Mesendoderm (in vitro differentiated cells): ENCODE measurements at places on chromosomes 7 and 10.

- peak; percentile 12 for DNase-seq
Measured at GRCh38 chr10:30493609-30494530, 59.9 kb downstream of the MAP3K8 start.

DNA sequence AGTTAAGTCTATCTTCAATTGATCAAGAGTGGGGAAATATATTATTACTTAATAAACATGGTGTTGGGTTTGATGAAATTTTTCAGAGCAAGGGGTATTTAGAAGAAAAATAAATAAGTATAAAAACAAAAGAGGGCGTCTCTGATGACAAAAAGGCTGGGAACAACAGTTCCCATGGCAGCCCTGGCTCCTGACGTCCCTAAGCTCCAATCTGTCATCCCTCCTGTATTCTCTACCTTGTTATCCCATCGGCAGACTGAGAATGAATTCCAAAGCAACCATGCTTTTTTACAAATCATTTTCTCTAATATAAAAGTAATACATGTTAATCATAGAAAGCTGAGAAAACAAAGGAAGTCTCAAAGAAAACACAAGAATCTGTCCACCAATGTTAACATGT, 55.5 kb downstream of the SORBS1 start:
- DNase-seq = no peak

DNA sequence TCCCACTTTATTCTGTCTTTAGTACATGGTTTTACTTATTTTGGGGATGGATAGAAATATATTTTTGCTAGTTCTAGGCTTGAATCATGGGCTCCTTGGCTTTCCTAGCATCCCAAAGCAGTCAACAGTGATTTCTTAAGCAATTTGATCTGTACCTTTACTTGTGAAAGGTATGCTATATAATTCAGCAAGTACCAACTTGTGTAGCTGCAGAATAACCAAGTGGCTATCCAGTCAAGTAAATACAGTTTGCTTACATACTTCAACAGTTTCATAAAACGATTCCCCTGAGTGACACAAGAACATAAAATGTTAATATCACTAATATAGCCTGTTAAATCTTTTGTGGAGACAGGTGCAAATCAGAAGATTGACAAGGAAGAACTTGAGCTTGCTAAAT, 67.2 kb downstream of the PODXL start:
- DNase-seq = no peak

- no peak for DNase-seq
Measured at GRCh38 chr7:17996442-17997223, 31.0 kb downstream of the PRPS1L1 start.

DNA sequence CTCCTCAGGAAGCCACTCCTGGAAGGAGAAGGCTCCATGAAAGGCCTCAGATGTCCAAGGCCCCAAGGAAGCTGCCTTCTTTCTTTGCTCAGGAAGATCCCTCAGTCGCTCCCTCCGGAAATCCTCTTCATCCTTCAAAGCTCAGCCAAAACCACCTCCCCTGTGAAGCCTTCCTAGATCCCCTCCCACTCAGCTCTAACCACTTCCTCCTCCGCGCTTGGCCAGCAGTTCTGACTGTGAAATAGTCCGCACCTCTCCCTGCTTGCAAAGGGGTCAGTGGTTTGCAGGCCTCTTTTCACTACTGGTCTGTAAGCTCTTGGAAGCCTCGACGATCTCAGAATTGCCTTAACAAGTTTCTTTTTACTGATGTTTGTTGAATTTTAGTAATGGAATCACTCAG, 23.9 kb downstream of the PYROXD2 start:
- no peak for DNase-seq

- DNase-seq = no peak
Measured at GRCh38 chr7:2979951-2980350, 63.7 kb downstream of the CARD11 start.

GRCh38 chr7:132877573-132877972, 204.3 kb downstream of the CHCHD3 start:
- peak; percentile 75 for DNase-seq

DNA sequence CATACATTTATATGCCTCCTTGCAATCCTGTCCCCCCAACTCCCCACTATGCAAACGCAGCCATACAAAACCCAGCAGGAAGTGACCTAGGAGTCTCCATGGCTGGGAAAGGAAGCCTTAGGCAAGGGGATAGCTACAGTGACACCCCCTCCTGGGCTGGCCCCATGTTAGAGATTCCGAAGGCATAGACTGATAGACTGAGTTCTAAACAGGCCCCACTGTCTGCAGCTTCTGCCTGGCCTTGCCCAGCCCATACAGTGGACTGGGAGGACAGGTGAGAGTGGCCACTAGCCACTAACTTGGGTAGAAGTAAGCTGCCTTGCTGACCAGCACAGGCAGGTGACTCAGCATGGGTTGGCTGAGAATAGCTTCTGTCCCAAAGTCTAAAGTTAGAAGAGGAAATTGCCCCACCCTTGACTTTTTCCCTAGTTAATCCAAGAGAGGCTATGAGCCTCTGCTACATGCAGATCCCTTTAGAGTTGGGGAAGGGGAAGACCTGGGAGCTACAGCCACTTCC, 106.3 kb downstream of the C10orf105 start:
- DNase-seq = no peak

DNA sequence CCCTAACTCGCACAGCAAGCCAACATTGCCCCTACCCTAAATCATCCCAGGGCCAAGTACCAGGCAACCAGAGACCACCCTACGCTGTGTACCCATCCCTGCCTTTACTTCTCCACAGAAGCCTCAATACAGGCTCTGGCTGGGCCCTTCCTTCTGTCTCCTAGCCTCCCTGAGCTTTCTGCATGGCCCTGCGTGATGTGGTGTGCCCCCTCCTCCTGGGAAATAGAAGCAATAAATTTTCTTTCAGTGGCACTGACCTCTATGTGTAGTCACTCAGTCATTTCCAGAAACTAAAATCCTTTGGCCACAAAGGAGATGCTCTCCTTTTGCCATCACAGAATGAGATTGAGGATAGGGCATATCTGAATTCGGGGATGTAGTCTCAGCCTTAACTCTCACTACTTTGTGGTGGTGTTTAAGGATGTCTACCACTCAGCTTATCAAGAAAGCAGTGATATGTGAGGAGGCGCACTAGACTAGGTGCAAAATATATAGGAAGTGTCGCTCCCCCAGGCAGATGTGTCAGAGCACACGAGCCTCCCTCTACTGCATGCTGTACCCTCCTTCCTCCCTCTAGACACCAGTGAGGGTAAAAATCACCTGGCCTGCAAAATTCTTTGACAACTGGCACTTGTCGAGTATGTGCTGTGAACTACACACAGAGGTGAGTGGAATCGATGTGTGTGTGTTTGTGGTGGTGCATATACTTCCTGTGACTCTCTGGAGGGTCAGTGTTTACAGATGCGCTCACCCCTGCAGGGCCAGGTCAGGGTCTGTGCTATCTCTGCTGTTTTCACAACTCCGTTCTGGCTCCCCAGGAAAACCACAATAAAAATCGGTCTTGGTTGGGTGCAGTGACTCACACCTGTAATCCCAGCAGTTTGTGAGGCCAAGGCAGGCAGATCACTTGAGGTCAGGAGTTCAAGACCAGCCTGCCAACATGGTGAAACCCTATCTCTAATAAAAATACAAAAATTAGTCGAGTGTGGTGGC, 825.9 kb upstream of the IGFBP3 start:
- peak; percentile 12 for DNase-seq

GRCh38 chr10:28425422-28425821, 107.5 kb upstream of the WAC start:
- no peak for DNase-seq

DNA sequence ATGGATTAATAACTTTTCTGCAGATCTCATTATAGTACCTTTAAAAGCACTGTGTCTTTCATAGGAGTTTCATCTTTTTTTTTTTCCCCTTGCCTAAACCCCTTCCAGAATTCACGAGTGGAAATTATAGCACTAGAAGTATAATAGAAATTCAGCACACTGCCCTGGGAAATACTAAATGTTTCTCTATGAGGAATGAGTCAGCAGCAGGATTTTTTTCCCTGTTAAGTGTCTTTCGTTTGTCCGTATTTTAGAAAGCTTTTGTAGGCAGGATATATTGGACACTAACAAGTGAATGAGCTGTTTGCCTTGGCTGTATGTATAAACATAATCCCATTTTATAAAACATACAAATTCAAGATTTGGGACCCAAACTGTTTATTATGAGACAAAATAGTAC, 105.8 kb downstream of the EXOC4 start:
- DNase-seq = no peak

- DNase-seq = no peak
Measured at GRCh38 chr10:112643600-112644264, 196.7 kb downstream of the VTI1A start.

GRCh38 chr10:91864099-91864498, 45.2 kb downstream of the FGFBP3 start:
- no peak for DNase-seq

GRCh38 chr7:134625550-134625949, 21.1 kb upstream of the BPGM start:
- no peak for DNase-seq

GRCh38 chr10:101273741-101274140, 44.5 kb upstream of the LBX1 start:
- DNase-seq = no peak

DNA sequence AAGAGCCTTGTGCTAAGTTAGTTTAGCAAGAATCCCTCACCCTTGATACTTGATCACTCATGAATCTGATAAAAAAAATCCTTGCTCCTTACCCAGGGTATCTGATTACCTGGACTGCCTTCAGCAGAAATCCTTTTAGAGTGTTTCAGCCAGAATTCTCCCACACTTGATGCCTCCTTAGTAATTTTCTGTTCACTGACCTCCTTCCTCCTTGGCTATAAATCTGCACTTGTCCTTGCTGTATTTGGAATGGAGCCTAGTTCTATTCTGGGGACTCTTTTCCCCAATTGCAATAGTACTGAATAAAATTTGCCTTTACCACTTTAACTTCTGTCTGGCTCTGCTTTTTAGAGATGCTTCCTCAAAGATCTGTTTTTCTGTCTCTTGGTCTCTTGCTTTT, 84.9 kb downstream of the RPS24 start:
- no peak for DNase-seq

- peak; percentile 84 for DNase-seq
Measured at GRCh38 chr10:73601486-73601921, 10.4 kb upstream of the USP54 start.

GRCh38 chr7:37349979-37350590, 98.6 kb downstream of the ELMO1 start:
- no peak for DNase-seq

GRCh38 chr10:51654918-51655317, 44.5 kb downstream of the CSTF2T start:
- DNase-seq = no peak

DNA sequence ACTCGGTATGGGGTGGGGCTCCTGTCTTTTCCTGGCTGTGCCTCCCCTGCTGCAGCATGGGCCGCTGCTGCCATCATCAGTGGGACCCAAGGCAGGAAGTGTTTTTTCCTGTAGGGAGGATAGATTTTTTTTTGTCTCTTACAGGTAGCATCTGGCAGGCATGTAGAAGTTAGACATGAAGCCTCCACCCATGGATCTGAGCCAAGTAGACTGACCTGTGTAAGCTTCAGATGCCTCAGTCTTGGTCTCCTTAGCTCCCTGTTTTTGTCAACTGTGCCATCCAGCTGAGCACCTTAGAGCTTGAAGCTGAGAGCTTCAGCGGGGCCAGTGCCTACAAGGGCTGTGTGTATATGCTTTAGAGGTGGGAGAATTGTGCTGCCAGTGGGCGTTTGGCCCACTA, 93.5 kb downstream of the AUTS2 start:
- DNase-seq = no peak

- DNase-seq = no peak
Measured at GRCh38 chr10:117674201-117674600, 131.7 kb downstream of the EMX2 start.

DNA sequence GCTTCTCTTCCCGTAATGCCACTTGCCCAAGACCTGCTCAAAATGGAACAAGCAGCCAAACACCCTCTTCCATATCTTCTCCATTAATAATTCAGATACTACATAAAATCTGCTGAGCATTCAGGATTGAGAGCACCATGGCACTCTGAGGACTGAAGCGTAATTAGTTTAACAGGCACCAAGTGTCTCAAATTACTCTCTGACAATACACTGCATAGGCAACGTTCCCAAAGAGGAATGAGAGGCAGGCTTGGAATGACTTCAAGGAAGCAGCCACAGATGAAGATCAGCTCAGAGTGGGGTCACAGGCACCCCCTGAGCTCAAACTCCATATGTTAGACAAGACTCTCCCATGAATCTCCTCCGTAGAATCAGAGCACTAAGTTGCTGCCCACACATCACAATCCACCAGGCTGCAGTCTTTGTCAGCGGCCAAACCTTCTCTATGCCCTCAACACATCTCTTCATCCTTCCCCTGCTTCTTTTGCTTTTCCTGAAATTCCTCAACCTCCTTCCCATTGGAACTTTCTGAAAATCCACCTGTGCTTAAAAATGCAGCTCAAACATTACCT, 4.7 kb upstream of the ABLIM1 start:
- no peak for DNase-seq

DNA sequence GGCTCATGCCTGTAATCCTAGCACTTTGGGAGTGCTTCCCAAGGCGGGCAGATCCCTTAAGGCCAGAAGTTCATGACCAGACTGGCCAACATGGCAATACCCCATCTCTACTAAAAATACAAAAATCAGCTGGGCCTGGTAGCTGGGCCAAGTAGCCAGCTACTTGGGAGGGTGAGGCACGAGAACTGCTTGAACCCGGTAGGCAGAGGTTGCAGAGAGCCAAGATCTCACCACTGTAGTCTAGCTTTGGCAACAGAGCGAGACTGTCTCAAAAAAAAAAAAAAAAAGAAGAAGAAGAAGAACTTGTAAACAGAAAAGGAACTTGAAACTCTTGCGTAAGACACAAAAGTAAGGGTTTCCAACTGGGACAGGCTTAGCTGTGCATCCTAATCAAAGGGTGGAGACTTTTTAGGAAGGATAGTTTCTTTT, 5.6 kb upstream of the IFIT2 start:
- DNase-seq = no peak

- DNase-seq = no peak
Measured at GRCh38 chr7:151774951-151775350, 102.0 kb downstream of the PRKAG2 start.

DNA sequence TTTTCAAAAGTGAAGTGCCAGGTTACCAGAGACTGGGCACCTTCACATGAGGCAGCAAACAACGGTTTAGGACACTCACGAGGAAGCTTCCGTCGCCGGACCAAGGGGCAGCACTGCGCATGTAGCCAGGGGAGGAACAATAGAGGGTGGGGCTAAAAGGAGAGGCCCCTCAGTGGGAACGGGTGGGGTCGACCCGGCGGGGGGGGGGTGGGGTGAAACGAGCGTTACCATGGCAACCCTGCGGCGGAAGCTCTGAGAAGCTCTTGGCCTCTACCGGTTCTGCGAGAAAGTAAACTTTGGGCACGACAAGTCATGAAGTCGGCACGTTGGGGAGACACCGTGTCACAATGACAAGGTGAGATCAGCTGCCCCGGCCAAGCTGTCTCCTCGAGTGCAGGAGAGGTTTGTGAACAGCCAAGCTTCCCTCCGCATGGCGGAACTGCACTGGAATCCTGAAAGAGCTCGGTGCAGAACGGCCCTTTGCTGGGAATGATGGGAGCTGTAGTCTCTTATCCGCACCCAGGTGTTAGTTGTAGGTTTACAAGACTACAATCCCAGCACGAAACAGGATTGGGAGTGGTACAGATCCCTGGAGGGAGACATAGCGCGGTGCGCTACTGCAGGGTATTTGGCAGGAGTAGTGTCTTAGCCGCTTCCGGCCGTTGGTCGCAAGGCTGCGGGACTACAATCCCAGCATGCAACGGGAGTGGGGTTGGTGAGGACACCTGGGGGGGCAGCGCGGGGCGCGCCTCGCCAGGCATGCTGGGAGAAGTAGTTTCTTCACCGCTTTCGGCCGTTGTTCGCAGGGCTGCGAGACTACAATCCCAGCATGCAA, 72.8 kb upstream of the ZNF722 start:
- no peak for DNase-seq
